ENCODE measurements at places on chromosomes 5 and 9.

DNA sequence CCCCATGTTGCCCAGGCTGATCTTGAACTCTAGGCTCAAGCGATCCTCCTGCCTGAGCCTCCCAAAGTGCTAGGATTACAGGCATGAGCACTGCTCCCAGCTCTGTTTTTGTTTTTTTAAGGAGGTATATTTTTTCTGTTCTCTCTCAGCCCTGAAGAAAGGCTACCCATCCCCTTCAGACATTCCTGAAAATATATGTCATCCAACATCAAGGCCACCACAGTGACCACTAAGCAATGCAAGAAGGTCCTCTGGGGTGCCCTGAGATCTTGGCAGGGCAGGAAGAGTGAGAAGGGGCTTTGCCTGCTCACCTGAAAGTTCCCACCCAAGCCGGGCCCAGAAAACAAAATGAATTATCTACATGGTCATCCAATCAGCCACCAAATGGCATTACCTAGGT lies 47.8 kb upstream of the IL17B start:
- DNase-seq: no peak

- DNase-seq: no peak
Measured at GRCh38 chr9:70069704-70070103, 26.1 kb downstream of the MAMDC2 start.

GRCh38 chr5:55110217-55110616 lies 7.8 kb downstream of the GZMA start:
- DNase-seq: no peak

- DNase-seq: no peak
Measured at GRCh38 chr5:152349683-152350526, 55.2 kb downstream of the NMUR2 start.

DNA sequence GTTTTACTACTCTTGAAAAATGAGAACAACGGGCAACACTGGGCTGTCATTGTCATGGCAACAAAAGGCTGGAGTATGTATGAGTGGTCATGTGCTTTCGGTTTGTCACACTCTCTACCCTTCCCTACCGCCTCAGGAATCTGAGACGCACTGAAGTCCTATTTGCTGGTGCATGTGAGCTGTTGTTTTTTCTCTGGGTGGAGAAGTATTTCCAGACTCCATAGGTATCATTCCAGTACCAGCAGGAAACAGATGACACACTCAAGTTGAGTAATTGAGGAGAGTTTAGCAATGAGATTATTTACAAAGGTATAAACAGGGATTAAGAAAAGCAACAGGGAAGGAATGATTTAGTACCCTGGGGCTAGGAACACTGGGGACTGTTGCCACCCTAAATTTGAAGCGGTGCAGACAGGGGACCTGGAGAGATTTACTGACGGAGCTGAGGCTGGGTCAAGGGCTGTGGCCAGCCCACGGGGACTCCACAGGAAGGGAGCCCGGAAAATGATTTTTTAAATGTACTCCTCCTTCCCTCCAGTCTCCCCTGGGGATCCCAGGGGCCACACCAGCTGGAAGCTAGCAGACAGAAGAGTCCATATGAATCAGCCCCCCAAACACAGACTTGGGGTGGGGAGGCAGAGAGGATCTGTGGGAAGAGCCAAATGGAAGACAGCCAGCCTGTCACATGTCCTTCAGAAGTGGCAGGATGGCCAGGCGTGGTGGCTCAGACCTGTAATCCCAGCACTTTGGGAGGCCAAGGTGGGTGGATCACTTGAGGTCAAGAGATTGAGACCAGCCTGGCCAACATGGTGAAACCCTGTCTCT lies 13.2 kb upstream of the ZBTB43 start:
- DNase-seq: no peak

GRCh38 chr5:172800088-172800551 lies 29.1 kb upstream of the DUSP1 start:
- DNase-seq: no peak

DNA sequence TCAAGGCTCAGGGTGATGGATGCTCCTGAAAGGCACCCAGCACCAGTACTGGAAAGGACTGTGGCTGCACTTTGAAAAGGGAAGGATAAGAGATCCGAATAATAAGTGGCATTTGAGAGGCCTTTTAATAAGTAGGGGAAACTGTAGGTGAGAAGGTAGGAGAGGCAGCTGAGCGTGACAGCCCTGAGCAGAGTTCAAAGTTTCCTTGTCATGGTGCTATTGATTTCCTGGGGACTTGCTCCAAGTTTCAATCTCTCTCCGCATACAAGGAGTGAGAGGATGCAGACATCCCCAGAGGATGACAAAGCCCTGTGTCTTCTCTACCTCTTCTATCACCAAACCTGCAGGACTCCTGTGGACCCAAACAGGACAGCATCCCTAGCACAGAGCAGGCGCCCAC lies 354.5 kb downstream of the SPOCK1 start:
- no peak for DNase-seq

GRCh38 chr5:61575103-61575502 lies 243.0 kb downstream of the ZSWIM6 start:
- no peak for DNase-seq

GRCh38 chr9:104984121-104984520 lies 56.2 kb upstream of the ABCA1 start:
- DNase-seq: no peak

DNA sequence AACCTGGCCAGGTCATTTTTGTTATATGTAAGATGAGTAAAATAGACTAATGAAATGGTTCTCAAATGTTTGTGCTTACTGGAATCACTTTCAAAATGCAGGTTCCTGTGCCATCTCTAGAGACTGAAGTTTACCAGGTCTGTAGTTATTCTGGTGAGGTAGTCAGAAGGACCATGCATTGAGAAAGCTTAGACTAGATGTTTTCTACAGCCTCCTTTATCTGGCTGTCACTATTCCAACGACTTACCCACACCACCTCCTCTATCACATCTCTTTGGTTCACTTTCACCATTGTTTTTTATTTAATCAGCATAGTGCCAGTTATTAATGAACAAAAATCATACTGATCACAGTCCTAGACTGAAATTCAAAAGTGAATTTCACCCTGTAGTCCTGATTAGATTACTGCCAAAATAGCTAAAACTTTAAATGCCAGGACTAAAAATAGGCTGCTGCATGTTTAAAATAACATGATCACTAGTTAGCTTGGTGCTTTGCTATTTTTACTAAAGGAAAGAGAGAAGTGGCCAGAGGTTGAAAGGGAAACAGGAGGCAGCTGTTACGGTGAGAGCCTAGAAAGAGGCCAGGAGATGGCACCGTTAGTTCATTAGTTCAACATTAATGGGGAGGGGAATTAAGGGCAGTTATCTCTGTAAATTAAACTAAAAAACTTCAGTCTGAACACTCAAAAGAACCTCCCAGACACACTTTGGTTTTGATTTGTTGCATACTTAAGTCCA lies 13.9 kb upstream of the FNIP1 start:
- no peak for DNase-seq
